Stimulated activated memory B cell treated with anti-CD40 and anti-IgM and Interleukin-4, amounts not matched to agents 10 μg/mL and 1 μg/mL and 100 μg/mL, for 72 hours (primary cell): ENCODE measurements at places on chromosomes 13 and 19.

DNA sequence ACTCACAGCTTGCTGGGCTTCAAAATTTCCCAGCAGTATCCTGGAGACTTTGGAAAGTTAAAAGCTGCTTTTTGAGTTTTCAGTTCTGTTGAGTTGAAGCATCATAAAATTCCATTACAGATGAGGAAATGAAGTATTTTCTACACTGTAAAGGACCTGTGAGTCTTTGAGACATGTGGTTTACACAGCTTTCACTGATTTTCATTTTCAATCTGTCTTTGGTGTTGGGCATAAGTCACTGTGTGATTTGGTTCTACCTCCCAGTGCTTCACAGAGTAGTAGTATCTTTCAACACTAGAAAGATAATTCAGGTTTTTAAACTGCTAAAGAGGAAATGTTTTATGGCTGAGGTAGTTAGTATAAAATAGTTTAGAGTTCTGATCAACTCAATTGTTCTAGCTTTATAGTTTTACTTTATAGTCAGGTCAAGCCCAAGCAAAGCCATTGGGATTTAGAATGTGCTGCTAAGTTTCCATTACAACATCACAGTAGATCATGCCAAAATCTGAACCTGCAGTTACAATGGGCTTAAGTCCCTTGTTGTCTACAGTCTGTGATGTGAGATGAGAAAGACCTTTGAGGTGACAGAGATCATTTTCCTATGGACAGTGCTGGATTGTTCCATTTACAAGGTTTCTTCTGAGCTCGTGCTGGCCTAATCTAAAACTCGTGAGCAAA, 161.6 kb downstream of the FLT1 start:
- no peak for ATAC-seq

- ATAC-seq, result no peak
Observed at GRCh38 chr13:46909042-46909441, 12.2 kb upstream of the HTR2A start.

GRCh38 chr13:111517641-111518010, 197.2 kb downstream of the TEX29 start:
- no peak for ATAC-seq

- no peak for ATAC-seq
Observed at GRCh38 chr13:92739306-92739818, 487.2 kb upstream of the GPC6 start.

DNA sequence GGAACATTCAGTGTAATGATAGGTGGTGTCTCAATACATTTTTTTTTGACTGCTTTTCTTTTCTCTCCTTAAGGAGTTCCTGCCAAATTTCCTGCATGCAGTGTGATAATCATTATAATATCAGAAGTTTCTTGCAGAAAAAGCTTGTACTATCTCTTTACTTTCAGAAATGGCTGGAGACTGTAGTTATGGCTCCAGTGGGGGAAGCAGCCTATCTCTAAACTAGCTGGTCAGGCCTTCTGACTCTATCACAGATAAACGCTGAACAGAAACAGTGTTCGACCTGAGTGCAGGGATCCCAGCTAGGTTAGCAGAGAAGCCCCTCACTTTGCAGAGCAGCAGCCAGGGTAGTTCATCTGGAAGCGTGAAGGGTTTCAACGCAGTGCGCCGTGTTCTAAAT, 1.9 kb downstream of the CCNE1 start:
- ATAC-seq, result no peak

- ATAC-seq, result no peak
Observed at GRCh38 chr13:74870865-74871264, 611.1 kb downstream of the TBC1D4 start.

- ATAC-seq, result no peak
Observed at GRCh38 chr19:33669376-33669775, 47.6 kb downstream of the CHST8 start.

GRCh38 chr19:1234955-1235380, 2.8 kb downstream of the CBARP start:
- ATAC-seq, result no peak

DNA sequence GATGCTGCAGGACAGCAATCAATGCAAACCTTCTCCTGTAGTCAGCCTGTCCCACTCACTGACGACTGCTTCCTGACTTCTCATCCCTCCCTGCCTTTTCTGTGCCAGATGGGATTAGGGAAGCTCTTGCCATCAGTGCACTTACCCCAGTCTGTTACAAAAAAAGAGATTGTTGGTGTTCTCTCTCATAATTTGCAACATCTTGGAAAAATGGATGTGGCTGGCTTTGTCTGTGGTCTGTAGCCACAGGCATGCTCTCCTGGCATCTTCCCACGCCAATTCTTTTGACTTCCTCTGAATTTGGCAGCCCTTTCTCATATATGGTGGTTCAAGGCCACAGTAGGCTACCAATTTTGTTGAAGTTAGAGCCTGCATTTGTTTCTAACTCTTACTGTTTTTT, 11.6 kb upstream of the HTR2A start:
- ATAC-seq, result no peak

- ATAC-seq, result no peak
Observed at GRCh38 chr13:61146571-61146970, 269.1 kb downstream of the PCDH20 start.

GRCh38 chr19:45113628-45114027, 20.6 kb downstream of the PPP1R37 start:
- ATAC-seq, result no peak

- ATAC-seq, result no peak
Observed at GRCh38 chr13:111256946-111257345, 63.5 kb upstream of the TEX29 start.

DNA sequence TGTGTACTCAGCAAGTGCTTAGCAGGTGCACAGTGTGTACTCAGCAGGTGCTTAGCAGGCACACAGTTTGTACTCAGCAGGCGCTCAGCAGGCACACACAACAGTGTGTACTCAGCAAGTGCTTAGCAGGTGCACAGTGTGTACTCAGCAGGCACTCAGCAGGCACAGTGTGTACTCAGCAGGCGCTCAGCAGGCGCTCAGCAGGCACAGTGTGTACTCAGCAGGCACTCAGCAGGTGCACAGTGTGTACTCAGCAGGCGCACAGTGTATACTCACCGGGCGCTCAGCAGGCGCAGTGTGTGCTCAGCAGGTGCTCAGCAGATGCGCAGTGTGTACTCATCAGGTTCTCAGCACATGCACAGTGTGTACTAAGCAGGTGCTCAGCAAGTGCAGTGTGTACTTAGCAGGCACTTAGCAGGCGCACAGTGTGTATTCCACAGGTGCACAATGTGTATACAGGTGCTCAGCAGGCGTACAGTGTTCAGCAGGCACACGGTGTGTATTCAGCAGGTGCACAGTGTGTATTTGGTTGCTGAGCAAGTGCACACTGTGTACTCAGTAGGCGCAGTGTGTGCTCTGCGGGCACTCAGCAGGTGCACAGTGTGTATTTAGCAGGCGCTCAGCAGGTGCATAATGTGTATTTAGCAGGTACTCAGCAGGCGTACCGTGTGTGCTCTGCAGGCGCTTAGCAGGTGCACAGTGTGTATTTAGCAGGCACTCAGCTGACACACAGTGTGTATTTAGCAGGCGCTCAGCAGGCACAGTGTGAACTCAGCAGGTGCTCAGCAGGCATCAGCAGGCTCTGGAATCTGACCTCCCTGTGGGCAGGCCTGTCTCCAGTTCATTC, 15.1 kb downstream of the CRTC1 start:
- no peak for ATAC-seq

GRCh38 chr13:30892966-30893365, 13.1 kb upstream of the MEDAG start:
- ATAC-seq, result no peak

DNA sequence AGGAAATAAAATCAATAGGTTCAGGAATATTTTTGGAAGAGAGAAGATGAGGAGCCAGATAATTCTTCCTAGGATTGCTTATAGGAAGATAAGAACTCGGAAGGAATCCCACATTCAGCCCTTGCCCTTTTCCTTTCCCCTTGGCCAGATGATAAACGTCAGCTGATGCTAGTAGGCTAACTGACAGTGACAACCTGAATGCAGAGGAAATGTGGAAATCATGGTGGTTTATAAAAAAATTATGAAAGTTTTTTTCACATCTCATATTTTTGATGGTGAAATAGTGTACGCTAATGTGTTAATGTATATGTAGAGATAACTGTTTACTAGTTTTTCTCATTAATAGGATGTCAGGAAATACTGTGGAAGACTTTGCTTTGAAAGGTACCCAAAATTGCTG, 56.9 kb downstream of the EDNRB start:
- no peak for ATAC-seq

GRCh38 chr19:3589949-3590348, 4.7 kb downstream of the GIPC3 start:
- ATAC-seq, result no peak

DNA sequence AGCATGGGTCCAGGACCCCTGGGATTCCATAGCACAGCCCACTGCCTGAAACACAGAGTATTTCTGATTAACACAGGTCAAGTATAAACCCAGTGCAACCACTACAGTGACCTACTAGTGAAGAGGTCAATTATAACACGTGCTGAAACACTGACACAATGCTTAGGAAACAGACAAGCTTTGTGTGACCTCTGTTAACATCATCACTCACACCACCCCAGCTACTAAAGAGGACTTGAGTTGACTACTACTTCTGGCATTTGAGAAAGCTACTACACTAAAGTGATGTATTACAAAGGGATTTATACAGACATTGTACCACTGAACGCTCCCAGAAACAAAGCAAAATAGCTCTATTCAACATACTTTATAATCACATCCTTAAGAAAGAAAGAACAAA, 1935.9 kb upstream of the PCDH20 start:
- ATAC-seq, result no peak

GRCh38 chr19:45887200-45887710, 1.3 kb upstream of the IRF2BP1 start:
- no peak for ATAC-seq

- peak; percentile 24 for ATAC-seq
Observed at GRCh38 chr19:35074426-35075201, 33.1 kb downstream of the HPN start.
